ENCODE measurements at places on chromosomes 3 and 15.

- no peak for DNase-seq
Measured at GRCh38 chr3:187046033-187046432, 93.3 kb downstream of the RPL39L start.

DNA sequence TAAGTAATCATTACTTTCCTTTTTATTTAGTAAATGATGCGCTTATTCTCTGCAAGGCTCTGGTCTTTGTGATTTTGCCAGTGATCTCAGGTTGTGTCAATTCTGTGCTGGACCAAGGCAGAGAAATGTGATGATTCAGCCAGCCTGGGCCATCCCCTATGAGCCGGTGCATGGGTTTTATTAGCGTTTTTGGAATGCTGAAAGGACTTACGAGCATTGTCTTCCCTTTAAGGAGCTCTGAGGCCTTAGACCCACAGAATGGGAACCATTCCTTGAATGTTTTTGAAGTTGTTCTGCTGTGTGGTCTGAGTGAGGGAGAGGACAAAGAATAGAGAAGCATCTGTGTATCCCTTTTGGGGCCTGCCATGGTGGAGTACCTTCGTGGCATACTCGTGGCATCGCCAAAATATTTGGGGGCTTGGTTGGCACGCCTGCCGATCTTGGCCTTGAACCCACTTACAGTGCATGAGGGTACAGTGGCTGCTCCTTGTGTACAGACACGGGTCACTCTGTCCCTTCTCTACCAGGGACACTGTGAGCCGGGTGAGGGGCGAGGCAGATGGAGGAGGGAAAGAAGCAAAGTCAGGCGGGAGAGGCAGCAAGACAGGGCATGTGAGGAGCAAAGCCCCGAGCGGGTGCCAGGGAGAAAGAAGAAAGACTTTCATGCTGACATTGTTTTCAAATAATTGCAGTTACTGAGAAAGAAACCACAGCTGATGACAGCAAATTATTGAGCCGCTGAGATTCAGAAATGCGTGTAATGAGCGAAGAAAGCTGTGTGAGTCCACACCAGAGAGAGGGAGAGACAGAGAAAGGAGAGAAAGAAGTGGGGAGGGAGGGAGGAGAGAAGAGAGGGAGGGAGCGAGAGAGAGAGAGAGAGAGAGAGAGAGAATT lies 269.4 kb upstream of the RGMA start:
- no peak for DNase-seq

DNA sequence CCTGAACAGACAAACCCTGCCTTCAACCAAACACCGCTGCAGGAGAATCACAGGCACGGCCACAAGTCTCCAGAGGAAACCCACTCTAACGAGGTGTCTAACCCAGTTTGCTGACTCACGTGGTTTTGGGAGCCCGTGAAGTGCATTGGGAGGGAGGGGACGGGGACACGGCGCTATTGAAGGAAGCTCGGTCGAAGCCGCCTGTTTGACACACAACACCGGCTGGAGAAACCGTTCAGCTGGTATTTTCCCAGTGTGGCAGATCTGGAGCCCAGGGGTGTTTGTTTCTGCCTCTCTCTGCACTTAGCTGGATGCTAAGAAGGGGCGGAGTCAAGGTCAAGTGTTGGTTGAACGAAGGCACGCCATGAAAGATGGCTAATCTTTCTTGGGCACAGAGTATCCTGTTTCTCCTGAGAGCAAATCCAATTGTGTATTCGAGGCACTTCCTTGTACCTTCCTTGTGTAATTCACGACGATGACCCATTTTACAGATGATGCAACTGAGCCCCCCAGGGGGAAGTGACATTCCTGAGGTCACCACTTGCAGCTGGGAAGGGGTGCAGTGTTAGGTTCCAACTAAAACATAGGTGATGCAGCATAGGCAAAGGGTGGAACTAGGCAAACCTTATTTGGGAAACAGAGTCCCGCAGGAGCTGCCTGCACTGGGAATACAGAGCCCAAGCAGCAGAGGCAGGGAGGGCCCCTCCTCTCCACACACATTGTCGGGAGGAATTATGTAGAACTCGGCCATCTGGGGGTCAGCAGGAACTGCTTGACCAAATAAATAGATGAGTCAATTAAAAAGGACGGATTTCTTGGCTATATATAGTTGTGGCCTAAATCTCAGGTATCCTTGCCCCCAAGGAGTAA lies 22.5 kb downstream of the SLC6A6 start:
- DNase-seq = no peak

DNA sequence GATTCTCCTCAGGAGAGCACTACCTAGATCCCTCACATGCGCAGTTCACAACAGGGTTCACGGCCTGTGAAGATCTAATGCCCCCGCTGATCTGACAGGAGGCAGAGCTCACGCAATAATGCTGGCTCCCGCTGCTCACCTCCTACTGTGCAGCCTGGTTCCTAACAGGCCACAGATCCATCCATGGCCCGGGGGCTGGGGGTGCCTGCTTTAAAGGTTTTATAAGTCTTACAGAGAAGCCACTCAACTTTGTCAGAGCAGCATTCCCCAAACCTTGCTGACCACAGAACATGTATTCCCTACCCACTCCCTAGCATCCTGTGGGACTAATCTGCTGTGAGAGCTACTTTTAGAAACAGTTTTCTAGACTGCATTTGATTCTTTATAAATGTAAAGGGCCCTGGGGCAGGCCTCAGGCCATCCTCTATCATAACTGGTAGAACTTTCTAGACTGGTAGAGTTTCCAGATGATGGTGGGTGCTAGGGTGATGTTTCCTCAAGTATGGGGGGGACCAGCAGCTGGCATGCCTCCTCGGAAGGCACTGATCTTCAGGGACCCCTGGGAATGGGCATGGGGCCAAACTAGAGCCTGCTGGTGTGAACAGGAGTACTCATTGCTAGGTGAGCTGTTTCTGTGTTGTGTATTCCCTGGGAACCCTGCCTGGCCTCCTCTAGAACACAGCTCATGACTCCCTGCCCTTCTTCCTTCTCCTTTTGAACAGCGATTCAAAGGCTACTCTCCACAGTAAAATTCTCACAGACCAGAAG lies 25.7 kb upstream of the RAD18 start:
- no peak for DNase-seq

- DNase-seq = no peak
Measured at GRCh38 chr15:81889485-81889881, 156.3 kb downstream of the MEX3B start.

DNA sequence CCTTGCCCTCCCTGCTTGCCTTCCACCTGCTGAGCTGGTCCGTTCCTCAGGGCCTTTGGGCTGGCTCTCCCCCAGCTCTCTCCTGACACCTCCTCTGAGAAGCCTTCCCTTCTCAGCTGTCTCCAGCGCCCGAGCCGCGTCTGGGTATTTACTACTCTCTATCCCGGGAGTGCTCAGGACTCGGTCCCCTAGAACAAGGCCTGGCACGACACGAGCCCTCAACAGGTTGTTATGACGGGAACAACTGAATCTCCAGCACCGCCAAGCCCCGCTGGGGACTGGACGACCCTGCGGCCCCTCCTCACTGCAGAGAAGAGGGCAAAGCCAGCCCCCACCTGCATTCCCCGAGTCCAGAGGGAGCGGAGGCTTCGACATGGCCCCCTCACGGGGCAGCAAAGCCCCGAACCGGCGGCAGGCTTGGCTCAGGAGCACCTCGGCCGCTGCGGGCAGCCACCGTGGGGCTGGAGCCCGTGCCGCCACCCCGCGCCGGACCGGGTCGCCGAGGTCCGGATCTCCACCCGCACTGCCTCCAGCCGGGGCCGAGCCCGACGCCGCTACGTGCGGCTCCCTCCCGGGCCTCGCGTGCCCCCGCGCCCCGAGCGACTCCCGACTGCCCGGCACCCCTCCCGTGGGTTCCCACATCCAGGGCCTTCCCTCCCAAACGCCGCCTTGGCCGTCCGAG lies 792 bp downstream of the TPRA1 start:
- no peak for DNase-seq
